ENCODE measurements at places on chromosomes 2 and 18.
A peak's percentile ranks its signal among the peaks of the same experiment; 100 is the strongest.

DNA sequence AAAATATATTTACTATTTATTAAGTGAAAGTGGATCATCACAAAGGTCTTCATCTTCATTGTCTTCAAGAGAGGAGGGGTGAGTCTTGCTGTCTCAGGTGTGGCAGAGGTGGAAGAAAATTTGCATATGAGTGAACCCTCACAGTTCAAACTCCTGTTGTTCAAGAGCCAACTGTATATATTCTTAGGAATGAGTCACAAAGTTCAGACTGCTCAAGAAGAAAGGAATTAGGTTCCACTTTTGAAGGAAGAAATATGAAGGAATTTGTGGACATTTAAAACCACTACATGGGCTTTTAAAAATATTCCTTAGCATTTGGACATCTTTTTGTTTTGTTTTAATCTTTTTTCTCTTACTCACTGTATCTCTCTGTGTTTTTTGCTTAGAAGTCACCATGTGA is 212.6 kb downstream of the INSIG2 start:
- DNase-seq: no peak
- H3K27ac ChIP-seq: no peak overlapping the region
- no peaks in the 10 kb centered on the region for H3K27me3 ChIP-seq
- no peak overlapping the region for H3K4me3 ChIP-seq

- DNase-seq: peak; percentile 22
- peaks cover 51% of the 10 kb centered on the region for H3K27me3 ChIP-seq
- H3K36me3 ChIP-seq: no peaks in the 10 kb centered on the region
- H3K4me3 ChIP-seq: no peak overlapping the region
- H3K4me1 ChIP-seq: peaks cover 14% of the 10 kb centered on the region
- H3K27ac ChIP-seq: no peak overlapping the region
Measured at GRCh38 chr2:29314816-29315571, 199.8 kb downstream of the CLIP4 start.

DNA sequence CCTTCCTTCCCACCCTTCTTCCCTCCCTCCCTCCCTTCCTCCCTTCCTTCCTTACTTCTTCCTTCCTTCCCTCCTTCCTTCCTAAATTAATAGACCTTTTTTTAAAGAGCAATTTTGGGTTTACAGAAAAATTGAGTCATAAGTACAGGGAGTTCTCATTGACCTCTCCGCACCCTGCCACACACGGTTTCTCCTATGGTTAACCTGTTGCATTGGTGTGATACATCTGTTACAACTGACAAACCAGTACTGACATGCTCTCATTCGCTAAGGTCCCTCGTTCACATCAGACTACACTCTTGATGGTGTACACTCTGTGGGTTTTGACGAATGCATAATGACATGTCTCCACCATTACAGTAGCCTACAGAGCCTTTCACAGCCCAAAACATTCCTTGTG is 11.6 kb upstream of the SDC1 start:
- peaks cover 6% of the 10 kb centered on the region for H3K27me3 ChIP-seq
- H3K36me3 ChIP-seq: no peaks in the 10 kb centered on the region
- no peak overlapping the region for H3K27ac ChIP-seq
- DNase-seq: no peak
- H3K4me3 ChIP-seq: no peak overlapping the region

DNA sequence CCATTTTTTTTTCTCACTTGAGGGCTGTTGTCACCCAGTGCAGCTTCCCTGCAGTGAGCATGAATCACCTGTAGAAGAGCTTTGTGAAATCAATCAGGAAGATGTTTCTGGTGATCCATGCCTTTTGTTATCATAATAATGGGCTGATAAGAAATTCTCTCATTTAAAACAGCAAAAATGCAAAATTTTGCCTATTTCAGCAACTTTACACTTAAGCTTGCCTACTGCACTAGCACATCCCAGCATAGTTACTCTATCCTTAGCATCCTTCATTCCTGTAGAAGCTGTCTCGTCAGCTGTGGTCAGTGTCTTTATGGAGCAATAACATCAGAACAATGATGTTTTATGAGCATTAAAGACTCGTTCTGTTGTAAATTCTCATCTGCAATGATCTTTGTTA is 178.6 kb upstream of the ZNF804A start:
- H3K27me3 ChIP-seq: no peaks in the 10 kb centered on the region
- H3K27ac ChIP-seq: no peak overlapping the region
- no peaks in the 10 kb centered on the region for H3K36me3 ChIP-seq
- DNase-seq: no peak

GRCh38 chr2:101881131-101881530 is 110.6 kb upstream of the IL1R2 start:
- H3K36me3 ChIP-seq: peaks cover 39% of the 10 kb centered on the region
- H3K27ac ChIP-seq: no peak overlapping the region
- no peaks in the 10 kb centered on the region for H3K4me1 ChIP-seq
- no peak overlapping the region for H3K4me3 ChIP-seq
- DNase-seq: no peak
- H3K27me3 ChIP-seq: no peaks in the 10 kb centered on the region

- no peak overlapping the region for H3K27ac ChIP-seq
- H3K4me3 ChIP-seq: no peak overlapping the region
- no peak for DNase-seq
- no peaks in the 10 kb centered on the region for H3K36me3 ChIP-seq
- no peaks in the 10 kb centered on the region for H3K27me3 ChIP-seq
- no peaks in the 10 kb centered on the region for H3K4me1 ChIP-seq
Measured at GRCh38 chr18:43139288-43139946, 23.9 kb upstream of the RIT2 start.

GRCh38 chr2:227163485-227163997 is 464 bp downstream of the COL4A4 start:
- H3K27ac ChIP-seq: no peak overlapping the region
- H3K27me3 ChIP-seq: peaks cover 57% of the 10 kb centered on the region
- H3K4me3 ChIP-seq: no peak overlapping the region
- no peak for DNase-seq
- no peaks in the 10 kb centered on the region for H3K36me3 ChIP-seq

- no peak for DNase-seq
- H3K27ac ChIP-seq: no peak overlapping the region
- H3K4me1 ChIP-seq: no peaks in the 10 kb centered on the region
- H3K4me3 ChIP-seq: no peak overlapping the region
- no peaks in the 10 kb centered on the region for H3K36me3 ChIP-seq
Measured at GRCh38 chr2:183105402-183106134, 18.7 kb upstream of the NUP35 start.

DNA sequence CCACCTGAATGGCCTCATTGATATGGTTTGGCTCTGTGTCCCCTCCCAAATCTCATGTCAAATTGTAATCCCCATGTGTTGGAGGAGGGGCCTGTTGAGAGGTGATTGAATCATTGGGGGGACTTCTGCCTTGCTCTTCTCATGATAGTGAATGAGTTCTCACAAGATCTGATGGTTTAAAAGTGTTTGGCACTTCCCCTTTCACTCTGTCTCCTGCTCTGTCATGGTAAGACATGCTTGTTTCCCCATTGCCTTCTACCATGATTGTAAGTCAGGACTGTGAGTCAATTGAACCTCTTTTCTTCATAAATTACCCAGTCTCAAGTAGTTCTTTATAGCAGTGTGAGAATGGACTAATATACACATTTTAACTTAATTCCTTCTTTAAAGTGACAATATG is 146.8 kb upstream of the KCNJ3 start:
- no peaks in the 10 kb centered on the region for H3K27me3 ChIP-seq
- no peaks in the 10 kb centered on the region for H3K4me1 ChIP-seq
- H3K27ac ChIP-seq: no peak overlapping the region
- H3K4me3 ChIP-seq: no peak overlapping the region
- no peaks in the 10 kb centered on the region for H3K36me3 ChIP-seq
- no peak for DNase-seq

DNA sequence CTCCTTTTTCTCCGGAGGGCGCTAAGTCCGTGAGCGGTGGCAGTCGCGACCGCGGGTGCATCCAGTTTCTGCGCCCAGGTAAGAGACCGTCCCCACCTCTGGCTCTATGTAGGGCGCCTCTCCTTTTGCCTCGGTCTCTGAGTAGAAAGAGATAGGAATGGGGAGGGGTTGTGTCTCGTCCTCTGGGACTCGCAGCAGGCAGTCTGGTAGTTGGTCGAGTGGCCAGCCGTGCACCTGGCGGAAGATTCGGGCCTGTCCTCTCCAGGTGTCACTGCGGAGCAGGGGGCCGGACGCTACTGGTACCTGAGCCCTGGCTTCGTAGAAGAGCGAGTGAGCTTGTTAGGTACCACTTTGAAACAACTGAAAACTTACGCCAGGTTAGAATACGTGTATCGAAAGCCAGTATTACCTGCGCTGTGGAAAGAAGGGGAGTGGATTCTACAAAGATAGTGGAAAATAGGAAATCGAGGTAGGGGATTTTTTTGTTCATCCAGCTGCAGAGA is 403 bp downstream of the MAP2 start:
- H3K36me3 ChIP-seq: no peaks in the 10 kb centered on the region
- no peak overlapping the region for H3K27ac ChIP-seq
- H3K4me1 ChIP-seq: peaks cover 9% of the 10 kb centered on the region
- no peaks in the 10 kb centered on the region for H3K27me3 ChIP-seq
- DNase-seq: no peak
- peak overlapping the region; percentile 41 for H3K4me3 ChIP-seq

DNA sequence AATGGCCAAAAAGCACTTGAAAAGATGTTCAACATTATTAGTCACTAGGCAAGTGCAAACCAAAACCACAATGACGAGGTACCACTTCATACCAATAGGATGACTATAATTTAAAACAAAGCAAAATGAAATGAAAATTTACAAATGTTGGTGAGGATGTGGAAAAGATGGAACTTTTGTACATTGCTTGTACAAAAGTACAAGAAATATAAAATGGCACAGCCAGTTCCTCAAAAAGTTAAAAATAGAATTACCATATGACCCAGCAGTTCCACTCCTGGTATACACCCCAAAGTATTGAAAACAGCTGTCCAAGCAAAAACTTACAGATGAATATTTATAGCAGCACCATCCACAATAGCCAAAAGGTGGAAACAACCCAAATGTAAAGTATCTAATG is 107.8 kb upstream of the XPO1 start:
- H3K4me1 ChIP-seq: no peaks in the 10 kb centered on the region
- H3K27me3 ChIP-seq: no peaks in the 10 kb centered on the region
- H3K4me3 ChIP-seq: no peak overlapping the region
- H3K27ac ChIP-seq: no peak overlapping the region
- no peaks in the 10 kb centered on the region for H3K36me3 ChIP-seq
- DNase-seq: no peak

All from thymus (tissue), 14 donors.